CD8-positive, alpha-beta memory T cell (primary cell): ENCODE measurements at places on chromosomes 16 and 17.
A peak's percentile ranks its signal among the peaks of the same experiment; 100 is the strongest.

DNA sequence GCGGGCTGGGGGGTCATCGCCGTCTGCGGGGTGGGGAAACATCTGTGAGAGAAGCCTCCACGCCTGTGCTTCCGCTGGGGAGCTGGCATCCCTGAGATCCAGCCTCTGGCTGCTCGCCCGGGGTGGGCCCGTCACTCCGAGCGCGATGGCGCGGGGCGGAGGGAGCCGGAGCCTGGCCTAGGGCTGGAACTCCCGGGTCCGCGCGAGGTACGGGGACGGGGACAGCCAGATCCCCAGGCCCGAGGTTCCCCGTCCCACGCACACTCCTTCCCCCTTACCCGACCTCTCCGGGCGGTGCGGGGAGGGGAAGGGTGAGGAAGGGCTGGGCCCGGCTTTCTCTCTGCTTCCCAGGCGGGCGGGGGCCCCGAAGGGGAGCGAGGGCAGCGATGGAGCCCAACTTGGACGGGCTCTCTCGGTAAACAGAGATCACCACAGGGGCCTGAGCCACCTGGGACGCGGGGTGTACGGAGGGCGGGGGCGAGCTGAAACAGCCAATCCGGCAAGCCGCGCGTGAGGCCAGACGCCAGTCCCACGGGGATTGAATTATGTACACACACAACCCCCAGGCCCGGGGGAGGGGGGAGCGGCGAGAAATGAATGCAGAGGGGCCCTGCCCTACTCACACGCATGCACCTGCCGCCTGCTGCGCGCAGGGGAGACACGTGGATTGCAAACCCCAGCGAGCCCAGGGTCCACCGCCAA, at the start of gene SLC16A11:
SLC16A11 (minus strand) TSS at position 596 of the 702 bp plus-strand sequence; CDS start at position 17, 579 bp downstream.
- peak; percentile 51 for DNase-seq
- no peak within 1 kb of the TSS for H3K27ac ChIP-seq
- H3K36me3 ChIP-seq, result no peaks in the 10 kb centered on the region
- H3K27me3 ChIP-seq, result no peaks in the 10 kb centered on the region
- H3K4me1 ChIP-seq, result peaks cover 30% of the 10 kb centered on the region
- H3K4me3 ChIP-seq, result peak within 1 kb of the TSS; percentile 60

GRCh38 chr17:46876353-46876887, 25.0 kb downstream of the WNT9B start:
- H3K27ac ChIP-seq, result no peak overlapping the region
- H3K4me1 ChIP-seq, result no peaks in the 10 kb centered on the region
- H3K27me3 ChIP-seq, result no peaks in the 10 kb centered on the region
- no peaks in the 10 kb centered on the region for H3K36me3 ChIP-seq
- no peak overlapping the region for H3K4me3 ChIP-seq
- no peak for DNase-seq

GRCh38 chr16:35598696-35599332, 2139.4 kb downstream of the TP53TG3F start:
- no peaks in the 10 kb centered on the region for H3K4me1 ChIP-seq
- no peaks in the 10 kb centered on the region for H3K36me3 ChIP-seq
- no peaks in the 10 kb centered on the region for H3K27me3 ChIP-seq
- no peak overlapping the region for H3K4me3 ChIP-seq
- no peak overlapping the region for H3K27ac ChIP-seq

- peak overlapping the region; percentile 24 for H3K4me3 ChIP-seq
- no peaks in the 10 kb centered on the region for H3K27me3 ChIP-seq
- no peak overlapping the region for H3K27ac ChIP-seq
- H3K36me3 ChIP-seq, result peaks cover 4% of the 10 kb centered on the region
- DNase-seq, result peak; percentile 62
Measured at GRCh38 chr17:21034340-21035235, 8.2 kb downstream of the USP22 start.

DNA sequence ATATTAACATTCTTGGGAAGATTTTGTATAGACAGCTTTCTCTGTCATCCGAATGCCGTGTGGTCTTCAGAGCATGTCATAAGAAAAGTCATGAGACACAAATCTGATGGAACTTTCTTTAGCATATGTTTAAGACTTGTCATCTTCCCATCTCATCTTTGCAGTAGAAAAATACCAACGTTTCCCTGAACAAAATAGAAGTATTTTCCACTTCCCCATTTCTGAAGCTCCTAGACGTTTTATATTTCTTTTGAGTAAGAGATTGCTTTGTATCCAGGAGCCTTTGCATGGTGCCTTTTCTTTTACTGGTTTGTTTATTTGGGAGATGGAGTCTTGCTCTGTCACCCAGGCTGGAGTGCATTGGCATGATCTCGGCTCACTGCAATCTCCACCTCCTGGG, 235.1 kb downstream of the PRKCA start:
- H3K27ac ChIP-seq, result no peak overlapping the region
- H3K4me1 ChIP-seq, result peaks cover 43% of the 10 kb centered on the region
- no peak overlapping the region for H3K4me3 ChIP-seq
- DNase-seq, result no peak
- no peaks in the 10 kb centered on the region for H3K36me3 ChIP-seq

DNA sequence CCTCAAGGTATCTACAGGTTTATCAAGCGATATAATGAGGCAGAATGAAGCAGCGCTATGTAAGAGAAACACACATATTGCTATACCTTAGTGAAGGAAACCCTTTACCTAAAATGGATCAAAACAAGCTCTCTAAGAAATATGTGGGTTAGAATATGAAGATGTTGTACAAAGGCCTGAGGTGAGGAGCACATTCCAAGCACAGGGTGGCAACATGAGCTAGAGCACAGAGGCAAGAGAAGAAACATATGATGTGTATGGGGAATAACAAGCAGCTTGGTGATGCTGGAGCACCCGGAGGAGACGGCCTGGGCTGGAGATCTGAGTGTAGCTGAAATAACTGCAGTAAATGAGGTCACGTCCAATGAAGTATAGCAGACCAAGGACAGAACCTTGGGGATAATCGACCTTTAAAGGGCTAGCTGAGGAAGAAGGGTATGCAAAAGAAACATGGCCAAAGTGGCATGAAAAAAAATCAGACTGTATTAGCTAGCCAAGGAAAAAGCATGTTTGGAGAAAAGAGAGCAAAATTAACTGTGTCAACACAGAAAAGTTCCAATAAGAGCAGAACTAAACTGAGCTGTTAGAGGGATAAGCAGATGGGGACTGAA, 44.0 kb downstream of the MARVELD3 start:
- no peak overlapping the region for H3K27ac ChIP-seq
- no peaks in the 10 kb centered on the region for H3K4me1 ChIP-seq
- H3K36me3 ChIP-seq, result peaks cover 18% of the 10 kb centered on the region
- DNase-seq, result no peak
- H3K4me3 ChIP-seq, result no peak overlapping the region
